ENCODE measurements at places on chromosomes 5 and 9.
A peak's percentile ranks its signal among the peaks of the same experiment; 100 is the strongest.

GRCh38 chr5:36796155-36796554 lies 80.4 kb upstream of the NIPBL start:
- no peak for DNase-seq

GRCh38 chr5:78527054-78527859 lies 121.3 kb downstream of the LHFPL2 start:
- no peak for DNase-seq

- no peak for DNase-seq
Observed at GRCh38 chr5:72503888-72504491, 3.2 kb downstream of the ZNF366 start.

- no peak for DNase-seq
Observed at GRCh38 chr9:18569941-18570630, 96.1 kb downstream of the ADAMTSL1 start.

DNA sequence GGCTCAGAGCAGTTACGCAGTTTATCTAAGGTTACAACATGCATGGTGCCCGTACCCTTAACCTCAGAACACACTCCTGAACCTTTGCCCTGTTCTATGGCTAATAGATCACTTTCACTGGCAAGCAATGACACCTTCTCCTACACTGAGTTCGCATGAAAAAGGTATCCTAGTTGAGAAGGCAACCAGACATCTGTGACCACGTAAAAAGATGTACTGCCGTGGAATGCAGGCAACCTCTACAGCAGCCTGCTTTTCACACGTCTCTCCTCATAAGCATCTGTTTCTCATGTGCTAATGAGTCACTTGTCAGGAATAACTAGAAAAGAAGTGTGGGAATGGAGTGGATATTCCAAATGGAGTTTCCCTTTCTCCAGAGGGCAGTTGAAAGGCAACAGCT lies 71.4 kb downstream of the FBXO38 start:
- DNase-seq = no peak

GRCh38 chr5:40486437-40487275 lies 193.1 kb upstream of the PTGER4 start:
- peak; percentile 7 for DNase-seq

GRCh38 chr9:89942643-89943042 lies 337.8 kb downstream of the GADD45G start:
- DNase-seq = no peak

Data from stimulated activated CD8-positive, alpha-beta memory T cell treated with anti-CD3 and anti-CD28 coated beads, Interleukin-7, amount 100 ng/mL, for 1 hour (primary cell).